Activated CD4-positive, alpha-beta T cell treated with anti-CD3 and anti-CD28 coated beads, Interleukin-2, Interleukin-4, amounts not matched to agents 100 ng/mL and 50 ng/mL, durations not matched to agents 16 hours and 8 hours (primary cell): ENCODE measurements at places on chromosomes 6 and 20.

GRCh38 chr6:166192557-166192956 lies 24.9 kb upstream of the TBXT start:
- DNase-seq: no peak

- DNase-seq: no peak
Observed at GRCh38 chr6:139496654-139497344, 122.4 kb upstream of the CITED2 start.

DNA sequence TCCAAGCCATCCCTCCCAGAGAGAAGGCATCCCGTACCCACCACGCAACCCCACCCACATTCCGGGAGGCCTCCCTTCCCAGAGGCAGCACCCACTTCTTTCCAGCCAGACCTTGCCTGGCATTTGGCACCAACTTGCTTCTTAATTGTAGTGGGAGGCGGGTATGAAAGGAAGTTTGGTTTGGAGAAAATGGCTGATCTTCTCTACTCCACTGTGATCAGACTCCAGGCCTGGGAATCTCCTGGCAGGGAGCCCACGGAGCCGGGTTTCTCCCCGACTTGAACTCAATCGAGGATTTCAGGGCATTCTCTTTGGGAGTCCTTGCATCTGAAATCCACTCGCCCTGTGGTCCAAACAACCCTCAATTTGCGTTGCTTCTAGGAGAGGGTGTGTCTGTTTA lies 107.1 kb downstream of the ZDHHC14 start:
- DNase-seq: no peak

- DNase-seq: no peak
Observed at GRCh38 chr20:17849901-17850683, 118.5 kb downstream of the SNX5 start.

DNA sequence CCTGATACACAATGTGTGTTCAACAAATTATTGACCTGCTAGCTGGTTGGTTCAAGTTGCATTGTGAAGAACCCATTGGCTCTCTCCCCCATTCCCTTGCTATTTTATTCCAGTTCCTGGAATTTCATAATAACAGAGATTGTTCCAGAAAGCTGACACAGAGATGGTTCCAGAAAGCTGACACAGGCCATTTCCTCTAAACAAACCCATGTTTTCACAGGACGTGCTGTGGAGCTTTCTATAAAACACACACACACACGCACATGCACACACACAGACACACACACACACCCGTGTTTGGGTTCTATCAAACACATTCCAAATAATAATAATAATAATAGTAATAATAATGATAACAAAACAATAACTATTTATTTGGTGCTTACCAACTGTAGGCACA lies 259.1 kb downstream of the CLIC5 start:
- no peak for DNase-seq

GRCh38 chr6:130293800-130294199 lies 71.0 kb upstream of the SAMD3 start:
- peak; percentile 50 for DNase-seq

- no peak for DNase-seq
Observed at GRCh38 chr6:132788658-132789395, 9.6 kb downstream of the SLC18B1 start.

DNA sequence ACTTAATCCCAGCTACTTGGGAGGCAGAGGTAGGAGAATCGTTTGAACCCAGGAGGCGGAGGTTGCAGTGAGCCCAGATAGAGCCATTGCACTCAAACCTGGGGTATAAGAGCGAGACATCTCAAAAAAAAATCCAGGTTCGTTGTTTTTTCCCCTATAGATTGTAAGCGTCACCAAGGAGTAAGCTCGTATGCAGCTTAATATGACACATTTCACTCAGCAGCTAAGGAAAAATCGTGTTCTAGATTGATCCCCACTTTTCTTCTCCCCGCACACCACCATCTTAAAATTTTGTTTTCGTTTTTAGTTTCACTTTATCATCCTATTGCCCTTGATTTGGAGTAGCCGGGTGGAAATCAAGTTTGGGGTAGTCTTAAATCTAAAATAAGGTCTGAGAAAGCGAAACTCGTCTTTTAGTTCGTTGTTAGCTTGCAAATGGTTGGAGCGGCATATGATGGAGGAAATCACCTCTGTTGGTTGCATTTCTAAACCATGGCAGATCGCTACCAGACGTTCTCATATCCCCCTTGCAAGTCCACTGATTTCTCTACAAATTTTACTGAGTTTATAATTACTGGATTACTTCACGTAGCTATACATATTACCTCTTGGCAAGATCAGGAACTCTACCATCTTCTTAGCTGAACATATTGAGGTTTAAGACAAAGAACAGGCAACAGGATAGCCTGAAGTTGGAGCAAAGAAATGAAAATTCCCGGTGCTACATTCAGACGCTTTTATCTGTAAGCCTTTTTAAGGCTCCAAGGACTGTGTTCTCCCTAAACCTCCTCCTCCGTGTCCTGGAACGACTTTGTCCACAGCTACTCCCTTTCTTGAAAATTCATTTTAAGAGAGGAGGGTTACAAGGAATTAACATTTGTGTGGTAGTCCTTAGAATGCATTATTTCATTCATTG lies 91.1 kb upstream of the BTN3A2 start:
- peak; percentile 58 for DNase-seq

- DNase-seq: peak; percentile 48
Observed at GRCh38 chr20:51766994-51767866, 960 bp downstream of the ATP9A start.

DNA sequence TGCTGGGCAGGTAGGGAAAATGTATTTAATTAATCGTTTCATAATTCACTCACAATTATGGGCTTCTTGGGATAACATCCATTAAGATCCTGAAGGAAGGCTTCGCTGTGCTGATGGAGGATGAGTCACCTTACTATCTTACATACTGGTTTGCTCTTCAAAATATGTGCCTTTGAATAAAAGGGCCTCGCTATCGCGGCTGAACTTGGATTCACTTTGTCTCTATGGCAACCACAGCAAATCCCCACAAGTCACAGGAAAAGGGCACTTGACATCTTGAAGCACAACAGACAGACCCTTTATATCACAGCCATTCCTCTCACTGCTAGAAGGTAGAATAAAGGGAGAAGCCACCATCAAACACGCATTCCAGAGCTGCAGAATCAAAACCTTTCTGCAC lies 141.3 kb upstream of the MYLIP start:
- DNase-seq: no peak

GRCh38 chr6:150641398-150642139 lies 41.9 kb downstream of the PLEKHG1 start:
- DNase-seq: no peak

DNA sequence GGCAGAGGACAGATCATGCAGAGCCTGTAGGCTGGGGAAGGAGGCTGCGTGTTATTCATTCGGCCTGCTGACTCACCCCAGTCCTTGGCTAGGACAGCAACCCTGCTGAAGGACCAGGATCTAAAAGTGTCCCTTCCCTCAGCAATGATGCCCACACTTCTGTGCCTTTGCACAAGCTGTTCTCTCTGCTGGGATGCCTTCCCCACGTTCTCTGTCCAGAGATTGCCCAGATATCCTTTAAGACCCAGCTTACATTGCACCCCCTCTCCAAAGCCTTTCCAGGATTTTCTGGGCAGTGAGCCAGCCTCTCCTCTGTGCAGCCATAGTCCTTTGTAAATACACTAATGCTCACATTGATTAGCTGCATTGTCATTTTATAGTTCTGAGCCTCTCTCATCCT lies 99.3 kb upstream of the CHD6 start:
- no peak for DNase-seq

DNA sequence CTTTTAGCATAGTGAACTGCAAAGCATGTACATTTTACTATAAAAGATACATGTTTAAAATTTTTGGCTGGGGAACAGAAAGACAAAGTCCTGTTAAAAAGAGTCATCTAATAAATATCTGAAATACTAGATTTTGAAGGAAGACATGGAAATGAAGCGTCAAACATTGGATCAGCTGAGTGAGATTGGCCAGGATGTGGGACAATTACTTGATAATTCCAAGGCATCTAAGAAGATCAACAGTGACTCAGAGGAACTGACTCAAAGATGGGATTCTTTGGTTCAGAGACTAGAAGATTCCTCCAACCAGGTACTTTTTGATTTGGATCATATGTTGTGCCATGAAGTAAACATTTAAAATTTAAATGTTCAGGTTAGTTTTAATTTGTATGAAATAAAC lies 162.3 kb downstream of the UTRN start:
- DNase-seq: no peak

- DNase-seq: no peak
Observed at GRCh38 chr20:41649489-41649888, 31.3 kb upstream of the CHD6 start.

- no peak for DNase-seq
Observed at GRCh38 chr6:5998711-5999687, 7.7 kb downstream of the NRN1 start.

DNA sequence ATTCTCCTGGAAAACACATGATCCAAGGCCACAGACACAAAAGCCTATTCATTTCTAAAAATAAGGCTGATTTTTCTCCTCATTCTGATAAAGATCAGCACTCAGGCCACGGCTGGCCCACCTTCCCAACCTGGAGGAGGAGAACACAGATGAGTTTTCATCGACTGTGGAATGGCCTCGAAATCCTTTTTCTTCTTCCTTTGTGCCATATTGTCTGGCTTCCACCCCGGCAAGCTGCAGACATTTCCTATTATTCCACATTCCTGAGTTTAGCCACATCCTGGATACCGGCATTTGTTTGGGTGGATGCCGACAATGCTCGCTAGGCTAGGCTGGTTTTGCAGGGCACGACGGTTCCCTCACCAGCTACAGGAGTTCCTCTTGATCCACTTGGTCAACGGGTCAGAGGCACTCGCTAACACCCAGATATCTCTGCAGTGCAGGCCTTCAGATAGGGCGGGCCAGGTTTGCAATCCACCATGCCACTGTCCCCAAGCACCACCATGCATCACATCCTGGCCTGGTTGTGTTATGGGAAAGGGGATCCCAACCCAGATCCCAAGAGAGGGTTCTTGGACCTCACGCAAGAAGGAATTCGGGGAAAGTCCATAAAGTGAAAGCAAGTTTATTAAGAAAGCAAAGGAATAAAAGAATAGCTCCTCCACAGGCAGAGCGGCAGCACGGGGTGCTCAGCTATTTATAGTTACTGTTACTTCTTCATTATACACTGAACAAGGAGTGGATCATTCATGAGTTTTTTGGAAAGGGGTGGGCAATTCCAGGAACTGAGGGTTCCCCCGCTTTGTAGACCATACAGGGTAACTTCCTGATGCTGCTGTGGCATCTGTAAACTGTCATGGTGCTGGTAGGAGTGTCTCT lies 4.2 kb upstream of the CTSZ start:
- no peak for DNase-seq

GRCh38 chr6:112253841-112254816 lies at the start of gene LAMA4:
LAMA4 (minus strand) TSS chr6:112254567; CDS start chr6:112254150, 417 bp downstream.
- DNase-seq: no peak

GRCh38 chr20:44644230-44644617 lies 7.3 kb downstream of the ADA start:
- DNase-seq: no peak

- DNase-seq: no peak
Observed at GRCh38 chr6:34829137-34829536, 37.3 kb downstream of the BLTP3A start.

DNA sequence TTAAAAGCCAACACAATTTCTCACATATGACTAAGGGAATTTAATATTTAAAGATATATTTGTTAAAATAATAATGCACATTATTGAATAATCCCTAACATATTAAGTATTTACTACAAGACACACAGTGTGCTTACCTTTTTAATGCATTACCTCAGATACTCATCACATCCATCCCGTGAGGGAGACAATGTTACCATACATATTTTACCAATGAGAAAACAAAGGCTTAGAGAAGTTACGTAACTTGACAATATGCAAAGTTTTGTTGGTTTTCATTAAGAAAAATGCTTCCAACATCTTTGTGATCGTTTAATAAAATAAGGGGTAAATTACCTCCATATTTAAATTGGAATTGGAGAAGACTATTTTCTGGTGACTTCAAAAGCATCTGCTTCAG lies 4.3 kb downstream of the IFNGR1 start:
- no peak for DNase-seq

- peak; percentile 63 for DNase-seq
Observed at GRCh38 chr6:129280749-129281148, 397.8 kb downstream of the LAMA2 start.

- no peak for DNase-seq
Observed at GRCh38 chr20:59110607-59111006, 53.0 kb upstream of the ZNF831 start.

DNA sequence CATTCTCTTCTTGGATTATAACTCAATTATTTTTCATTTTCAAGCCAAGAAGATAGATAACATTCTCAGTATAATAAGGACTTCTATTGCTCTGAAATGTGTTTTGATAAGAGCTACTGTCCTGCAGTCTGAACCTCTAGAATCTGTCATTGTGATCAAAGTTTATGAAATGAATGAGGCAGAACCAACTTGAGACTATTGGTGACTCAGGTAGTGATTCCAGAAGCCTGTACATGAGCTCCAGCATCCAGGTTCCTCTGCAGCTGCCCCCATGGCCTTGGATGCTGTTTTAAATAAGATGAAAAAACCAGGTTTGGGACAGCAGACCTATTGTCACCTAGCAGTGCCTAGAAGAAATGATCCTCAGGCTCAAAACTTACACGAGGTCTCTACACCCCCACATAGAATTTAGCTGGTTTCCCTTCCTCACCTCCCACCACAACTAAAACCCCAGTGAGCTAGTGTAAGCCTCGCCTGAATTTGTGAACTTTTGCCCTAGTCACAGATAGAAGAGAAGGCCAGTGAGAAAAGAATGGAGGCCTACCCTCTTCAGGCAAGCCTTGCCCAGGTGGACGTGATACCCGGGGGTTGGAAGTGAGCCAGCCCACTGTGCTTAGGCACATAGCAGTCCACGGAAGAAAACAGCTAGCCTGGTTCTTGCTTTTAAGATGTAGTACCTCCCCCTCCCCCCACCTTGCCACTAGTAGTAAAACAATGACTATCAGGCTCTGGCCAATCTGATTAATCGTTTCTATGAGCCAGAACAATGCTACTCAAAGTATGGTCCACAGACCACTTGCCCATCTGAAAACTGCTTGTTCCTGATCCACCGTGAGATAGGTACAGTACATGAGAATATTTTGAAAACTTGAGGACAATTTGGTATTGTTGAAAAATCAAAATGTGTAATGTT lies 73.0 kb upstream of the SYNJ2 start:
- no peak for DNase-seq

- DNase-seq: no peak
Observed at GRCh38 chr6:159233365-159234101, 64.3 kb downstream of the FNDC1 start.

DNA sequence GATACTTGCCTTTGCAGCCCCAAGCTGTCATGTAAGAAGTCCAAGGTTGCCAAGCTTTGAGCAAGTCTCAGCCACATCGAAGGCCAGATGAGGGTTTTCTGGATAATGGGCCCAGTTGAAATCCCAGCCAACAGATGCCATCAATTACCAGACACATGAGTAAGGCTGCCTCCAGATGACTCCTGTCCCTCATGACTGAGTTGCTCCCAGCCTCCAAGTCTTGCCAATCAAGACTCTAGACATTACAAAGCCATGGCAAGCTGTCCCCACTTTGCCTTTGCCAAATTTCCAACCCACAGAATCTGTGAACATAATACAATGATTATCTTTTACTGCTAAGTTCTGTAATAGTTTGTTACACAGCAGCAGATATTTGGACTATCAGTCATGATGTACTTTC lies 76.8 kb upstream of the ARMC2 start:
- DNase-seq: no peak

- no peak for DNase-seq
Observed at GRCh38 chr6:52995913-52996645, 995 bp upstream of the GSTA4 start.

- DNase-seq: no peak
Observed at GRCh38 chr6:34475767-34476328, 10.0 kb downstream of the PACSIN1 start.

GRCh38 chr6:47454713-47455396 lies 22.7 kb upstream of the CD2AP start:
- no peak for DNase-seq
